ENCODE measurements at places on chromosomes 3 and 15. TPM values are rescaled to one million over a fixed set of nuclear protein-coding genes. Genes with fewer than 3 reads are reported as not detected.
A peak's percentile ranks its signal among the peaks of the same experiment; 100 is the strongest.

GRCh38 chr3:99690761-99691369 is 52.5 kb downstream of the COL8A1 start:
- DNase-seq = no peak

GRCh38 chr15:49741712-49742111 is 120.9 kb downstream of the DTWD1 start:
- no peak for DNase-seq

GRCh38 chr3:101561630-101562328 is at the start of gene TRMT10C:
Gene TRMT10C (plus strand): TSS chr3:101561868. CDS start chr3:101564782, 2,914 bp downstream.
- peak; percentile 88 for DNase-seq

GUCA1C gene
- total RNA-seq = not detected

- DNase-seq = no peak
Observed at GRCh38 chr3:149003653-149004305, 12.4 kb downstream of the GYG1 start.

DAPK2 gene
- 5.4 TPM for total RNA-seq

DNA sequence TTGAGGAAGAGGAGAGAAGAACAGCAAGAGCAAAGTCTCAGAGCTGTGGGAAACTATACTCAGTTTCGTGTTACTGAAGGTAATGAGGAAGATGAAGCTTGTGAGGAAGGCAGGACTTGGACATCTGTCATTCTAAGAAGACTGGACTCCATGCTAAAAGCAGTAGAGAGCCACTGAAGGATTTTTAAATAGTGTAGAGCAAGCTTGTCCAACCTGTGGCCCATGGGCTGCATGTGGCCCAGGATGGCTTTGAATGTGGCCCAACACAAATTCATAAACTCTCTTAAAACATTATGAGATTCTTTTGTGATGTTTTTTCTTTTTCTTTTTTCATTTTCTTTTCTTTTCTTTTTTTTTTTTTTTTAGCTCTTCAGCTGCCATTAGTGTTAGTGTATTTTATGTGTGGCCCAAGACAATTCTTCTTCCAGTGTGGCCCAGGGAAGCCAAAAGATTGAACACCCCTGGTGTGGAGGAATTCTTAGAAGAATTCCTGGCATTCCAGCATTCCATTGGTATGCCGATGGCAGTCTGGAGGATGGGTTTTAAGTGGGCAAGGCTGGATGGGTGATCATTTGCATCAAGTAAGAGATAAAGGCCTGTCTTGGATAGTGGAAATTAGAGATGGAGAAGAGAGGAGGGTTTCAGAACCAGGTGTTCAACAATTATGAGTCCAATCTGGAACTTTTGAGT is 6.9 kb upstream of the NFKBIZ start:
- no peak for DNase-seq

OR4F15 gene
- not detected for total RNA-seq

FURIN gene
- total RNA-seq = 68.9 TPM

DNA sequence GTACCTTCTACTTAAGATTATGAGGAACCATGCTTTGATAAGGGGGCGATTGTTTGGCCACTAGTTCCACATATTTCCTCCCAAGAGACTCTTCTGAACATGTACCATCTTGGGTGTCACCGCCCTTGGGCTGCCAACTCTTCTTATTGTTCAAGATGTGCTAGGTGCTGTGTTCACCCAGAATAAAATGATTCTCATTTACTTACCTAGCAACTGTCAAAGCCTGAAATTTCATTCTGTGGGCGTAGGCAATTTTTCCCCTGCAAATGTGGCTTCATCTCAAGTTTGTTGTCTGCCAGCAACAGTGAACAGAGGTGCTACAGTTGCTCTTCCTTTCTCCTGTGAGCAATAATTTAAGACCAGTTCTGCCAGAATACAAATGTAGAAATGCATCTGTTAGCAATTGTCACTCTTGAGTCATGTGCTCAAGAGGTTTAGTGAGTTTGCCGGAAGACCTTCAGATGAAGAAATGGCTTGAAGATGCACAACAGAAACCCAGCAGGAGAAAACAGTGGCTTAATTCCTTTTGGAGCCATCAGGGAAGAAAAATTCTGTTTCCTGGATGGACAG is 41.3 kb upstream of the RARB start:
- no peak for DNase-seq

MAGI1 gene
- total RNA-seq = 22.8 TPM

SLC25A38 gene
- 27.2 TPM for total RNA-seq

GRCh38 chr3:164352991-164353390 is 725.3 kb downstream of the SI start:
- no peak for DNase-seq

FGF7 gene
- total RNA-seq = 49.3 TPM

RTP1 gene
- total RNA-seq = not detected

- no peak for DNase-seq
Observed at GRCh38 chr15:35654332-35654731, 108.4 kb upstream of the DPH6 start.

PRTG gene
- 0.71 TPM for total RNA-seq

- DNase-seq = no peak
Observed at GRCh38 chr3:19749448-19750017, 184.5 kb downstream of the EFHB start.

- no peak for DNase-seq
Observed at GRCh38 chr15:37767841-37768455, 166.5 kb upstream of the TMCO5A start.

GRCh38 chr3:87478716-87479115 is 202.3 kb upstream of the POU1F1 start:
- DNase-seq = no peak

GRCh38 chr3:59886790-59887189 is 837.0 kb upstream of the CFAP20DC start:
- DNase-seq = no peak

GRCh38 chr3:69252631-69253030 is 130.2 kb upstream of the LMOD3 start:
- no peak for DNase-seq

GRCh38 chr15:70584838-70585706 is 178.3 kb downstream of the UACA start:
- peak; percentile 24 for DNase-seq

DNA sequence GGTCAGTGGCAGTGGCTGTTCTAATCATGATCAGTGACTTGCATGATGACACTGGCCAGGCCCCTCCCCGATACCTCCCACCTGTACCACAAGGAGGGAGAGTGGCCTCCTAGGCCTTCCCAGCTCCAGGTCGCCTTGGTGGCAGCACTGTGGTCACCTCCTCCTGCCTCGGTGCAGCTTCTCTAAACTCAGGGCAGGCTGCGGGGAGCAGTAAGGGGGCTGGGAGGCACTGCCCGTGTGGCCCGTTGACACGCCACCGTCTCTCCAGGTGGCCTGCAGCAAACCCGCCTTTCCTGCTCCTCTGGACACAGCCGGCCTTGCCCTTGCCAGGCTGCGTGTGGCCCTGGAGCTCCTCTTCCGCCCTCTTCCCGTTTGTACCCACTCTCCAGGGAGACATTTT is 184.1 kb downstream of the XXYLT1 start:
- no peak for DNase-seq

DNA sequence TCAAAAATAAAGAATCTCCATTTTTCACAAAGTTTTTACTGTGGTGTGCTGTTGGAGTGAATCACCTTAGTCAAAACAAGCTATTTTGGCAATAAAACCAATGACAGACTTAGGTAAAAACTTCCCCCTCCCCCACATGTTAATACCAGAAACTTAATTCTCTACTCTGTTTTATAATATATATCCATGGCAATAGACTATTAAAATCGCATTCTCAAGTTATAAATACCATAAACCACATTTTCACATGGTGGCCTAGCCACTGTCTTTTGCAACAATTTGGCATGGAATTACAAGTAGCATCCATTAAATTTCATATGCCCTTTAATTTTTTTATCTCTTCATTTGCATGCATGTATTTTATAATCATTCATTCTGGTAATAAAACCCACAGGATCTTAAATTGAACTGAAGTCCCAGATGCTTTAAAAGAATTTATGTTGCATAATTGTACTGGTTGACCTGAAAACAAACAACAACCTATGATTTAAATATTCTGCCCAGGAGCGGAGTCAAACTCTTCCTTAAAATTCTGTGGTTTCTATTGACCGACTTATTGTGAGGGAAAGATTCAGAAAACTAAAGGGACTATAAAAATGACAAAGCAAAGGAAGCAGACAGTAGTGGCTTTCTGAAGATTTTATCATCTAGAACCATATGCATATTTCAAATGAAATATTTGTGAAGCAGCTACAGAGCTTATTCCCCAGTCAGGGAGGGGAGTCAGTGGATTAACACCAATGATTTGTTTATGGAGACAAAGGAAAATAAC is 229.0 kb upstream of the TBL1XR1 start:
- DNase-seq = no peak

GRCh38 chr3:35223632-35224394 is 415.5 kb upstream of the ARPP21 start:
- no peak for DNase-seq

- DNase-seq = peak; percentile 18
Observed at GRCh38 chr3:184531626-184532280, 29.8 kb upstream of the EPHB3 start.

DNA sequence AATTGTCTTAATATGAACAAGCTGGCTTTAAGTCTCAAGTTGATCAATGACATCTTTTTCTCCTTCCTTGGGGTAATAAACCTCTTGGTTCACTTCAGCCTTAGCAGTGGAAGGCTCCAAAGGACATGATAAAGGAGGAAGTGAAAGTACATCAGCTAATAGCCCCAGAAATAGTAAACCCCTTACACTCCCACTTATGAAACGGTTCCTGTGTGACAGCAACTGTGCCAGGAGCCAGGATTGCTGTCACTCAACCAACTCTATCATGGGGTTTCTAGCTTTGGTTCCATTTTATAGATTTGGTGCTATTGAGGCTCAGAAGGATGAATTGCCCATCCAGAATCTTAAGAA is 216.7 kb downstream of the ABHD5 start:
- no peak for DNase-seq

GRCh38 chr15:86355361-86355760 is 275.7 kb downstream of the AGBL1 start:
- DNase-seq = no peak

DNA sequence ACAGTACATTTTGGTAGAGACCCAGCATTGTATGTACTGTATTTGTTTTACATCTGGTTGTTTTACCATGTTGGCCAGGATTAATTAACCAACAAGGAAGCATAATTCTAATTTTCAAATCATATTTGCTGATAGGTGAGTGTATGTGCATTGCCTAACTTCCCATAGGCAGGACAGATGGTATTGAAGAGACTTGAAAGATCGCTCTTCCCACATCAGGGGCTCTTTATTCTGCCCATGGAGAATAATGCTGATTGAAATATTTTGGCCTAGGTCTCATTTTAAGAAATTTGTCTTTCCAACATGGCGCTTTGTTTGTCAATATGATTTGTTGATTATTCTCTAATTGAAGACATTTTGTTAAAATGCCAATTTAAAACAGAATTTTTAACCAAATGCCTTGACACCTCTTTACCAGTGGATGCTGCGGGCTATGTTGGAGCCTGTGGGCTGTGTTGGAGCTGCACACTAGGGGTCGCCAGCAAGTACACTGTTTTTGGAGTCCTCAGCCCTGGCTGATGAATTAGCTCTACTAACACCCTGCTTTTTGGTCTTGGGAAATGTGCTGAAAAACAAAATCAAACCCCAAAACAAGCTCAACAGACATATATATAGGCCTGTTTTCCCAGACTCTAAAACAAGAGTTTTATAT is 5.3 kb downstream of the P2RY12 start:
- no peak for DNase-seq

GRCh38 chr3:33322412-33322811 is 45.2 kb downstream of the FBXL2 start:
- no peak for DNase-seq

GRCh38 chr15:40006003-40006402 is 33.0 kb downstream of the SRP14 start:
- DNase-seq = peak; percentile 33

DNA sequence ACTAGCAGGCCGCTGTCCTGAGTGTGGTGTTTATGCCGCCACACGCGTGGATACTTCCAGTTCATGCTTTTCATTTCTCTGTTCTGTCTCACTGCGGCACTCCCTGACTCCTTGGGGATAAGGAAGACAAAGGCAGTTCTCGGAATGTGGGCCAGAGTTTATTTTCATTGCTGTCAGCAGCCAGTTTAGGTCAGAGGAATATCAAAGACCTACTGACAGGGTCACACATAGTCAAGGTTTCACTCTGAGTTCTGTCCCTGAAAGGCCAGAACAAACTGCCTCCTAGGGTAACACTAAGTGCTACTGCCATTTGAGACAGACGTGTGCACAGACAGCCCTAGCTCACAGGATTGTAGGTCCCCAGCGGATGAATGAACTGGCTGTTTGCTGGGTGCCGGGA is 27.3 kb upstream of the SPTBN5 start:
- DNase-seq = no peak

APPL1 gene
- 23.3 TPM for total RNA-seq

TMEM266 gene
- 0.16 TPM for total RNA-seq

DNA sequence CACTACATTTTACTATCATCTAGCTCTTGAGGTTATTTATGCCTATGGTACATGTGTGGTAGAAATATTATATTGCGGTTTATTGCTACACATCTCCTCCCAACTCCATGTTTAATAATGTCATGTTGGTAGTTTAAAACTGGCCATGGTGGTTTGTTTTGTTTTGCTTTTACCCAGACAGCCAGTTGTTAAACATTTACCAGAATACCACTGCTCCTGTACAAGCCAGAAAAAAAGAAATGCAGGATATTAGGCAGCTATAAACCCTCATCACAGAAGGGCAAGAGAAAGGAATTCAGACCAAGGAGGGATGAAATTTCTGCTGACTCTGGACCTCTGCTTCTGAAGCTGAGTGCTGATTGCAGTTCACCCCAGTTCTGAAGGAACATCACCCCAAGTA is 451.8 kb upstream of the IL12A start:
- no peak for DNase-seq

ABHD6 gene
- total RNA-seq = 6.8 TPM

- DNase-seq = peak; percentile 50
Observed at GRCh38 chr3:115800489-115801075, 177.3 kb downstream of the GAP43 start.

CPLX3 gene
- not detected for total RNA-seq

DNA sequence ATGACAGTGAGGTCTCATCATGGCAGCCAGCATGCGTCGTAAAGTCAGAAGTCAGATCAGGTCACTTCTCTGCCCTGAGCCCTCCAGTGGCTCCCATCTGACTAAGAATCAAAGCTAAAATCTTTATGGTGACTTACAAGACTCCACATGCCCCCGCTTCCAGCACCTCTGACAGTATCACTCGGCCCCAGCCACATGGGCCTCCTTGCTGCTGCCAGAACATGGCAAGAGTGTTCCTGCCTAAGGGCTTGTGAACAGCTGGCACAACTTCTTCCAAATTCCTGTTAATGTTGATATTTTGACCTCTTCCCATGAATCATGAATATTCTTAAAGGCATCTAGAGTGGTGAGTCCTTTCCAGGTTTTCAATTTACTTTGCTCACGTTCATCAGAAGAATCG is 20.5 kb downstream of the POLR2M start:
- DNase-seq = peak; percentile 51

PDCD7 gene
- total RNA-seq = 24.0 TPM

All from HFFc6 (cell line).